ENCODE measurements at places on chromosomes 16 and 17.

- DNase-seq, result no peak
Measured at GRCh38 chr17:35972535-35972934, 8.8 kb downstream of the CCL16 start.

GRCh38 chr17:57918017-57918895, 37.0 kb downstream of the CUEDC1 start:
- DNase-seq, result no peak

DNA sequence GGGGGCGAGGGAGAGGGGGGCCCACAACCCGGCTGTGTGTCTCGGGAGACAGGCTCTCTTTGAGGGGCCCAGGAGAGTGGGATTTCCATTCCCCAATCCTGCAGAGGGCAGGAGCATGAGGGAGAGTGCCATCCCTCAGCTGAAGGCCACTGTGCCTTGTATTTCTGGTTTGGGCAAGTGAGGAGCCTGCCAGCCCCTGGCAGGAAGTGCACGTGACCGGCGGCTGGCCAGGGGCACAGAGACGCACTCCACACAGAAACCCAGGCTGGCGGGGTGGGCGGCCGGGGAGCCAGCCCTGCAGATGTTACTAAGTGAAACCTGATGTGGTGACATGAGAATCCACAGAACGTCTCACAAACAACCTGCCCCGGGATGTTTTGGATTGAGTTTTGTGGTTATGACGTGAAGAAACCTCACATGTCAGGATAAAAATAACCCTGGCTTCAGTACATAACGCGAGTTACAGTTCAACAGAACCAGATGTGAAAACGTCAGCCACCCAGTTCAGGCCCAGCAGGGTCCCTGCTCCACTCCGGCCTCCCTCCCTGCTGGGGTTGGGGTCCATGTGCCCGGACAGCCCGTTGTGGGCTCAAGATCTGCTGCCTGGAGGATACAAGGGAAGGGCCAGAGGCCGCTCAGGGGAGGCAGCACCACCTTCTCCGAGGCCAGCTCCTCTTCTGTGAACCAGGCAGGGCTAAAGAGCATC, 51.7 kb upstream of the MTSS2 start:
- DNase-seq, result peak; percentile 43

DNA sequence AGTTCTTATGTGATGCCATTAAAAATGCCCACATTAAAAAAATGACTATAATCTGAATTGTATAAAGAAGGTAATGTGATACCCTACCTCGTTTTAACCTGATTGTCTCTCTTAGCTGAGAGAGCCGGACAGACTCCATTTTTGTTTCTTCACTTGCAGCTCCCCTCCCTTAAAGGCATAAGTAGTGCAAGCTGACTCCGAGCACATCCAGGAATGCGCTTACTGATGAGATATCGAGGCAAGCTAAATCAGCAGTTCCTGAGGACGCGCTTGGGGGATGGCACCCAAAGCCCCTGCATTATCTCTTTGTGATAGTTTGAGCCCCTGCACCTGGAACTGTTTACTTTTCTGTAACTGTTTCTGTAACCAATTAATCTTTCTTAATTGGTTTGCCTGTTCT, 6.3 kb downstream of the KRT24 start:
- DNase-seq, result no peak

DNA sequence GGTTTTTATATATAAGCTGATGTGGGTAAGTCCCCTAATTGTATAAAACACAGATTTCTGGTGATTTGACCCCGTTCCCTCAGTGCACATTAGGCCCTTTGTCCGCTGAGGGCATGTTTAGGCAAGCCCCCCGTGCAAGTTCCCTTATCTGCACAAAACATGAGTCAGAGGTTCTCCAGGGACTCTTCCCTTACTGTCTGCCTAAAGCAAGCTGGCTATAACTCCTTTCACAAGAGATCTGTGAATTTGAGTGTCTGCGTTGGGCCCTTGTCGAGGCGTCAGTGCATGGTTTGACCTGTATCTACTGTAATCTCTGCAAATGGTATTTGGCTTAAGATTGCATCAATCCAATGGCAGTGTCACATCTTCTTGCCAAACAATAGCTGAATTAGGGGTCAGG, 712.8 kb downstream of the CDH8 start:
- DNase-seq, result no peak

DNA sequence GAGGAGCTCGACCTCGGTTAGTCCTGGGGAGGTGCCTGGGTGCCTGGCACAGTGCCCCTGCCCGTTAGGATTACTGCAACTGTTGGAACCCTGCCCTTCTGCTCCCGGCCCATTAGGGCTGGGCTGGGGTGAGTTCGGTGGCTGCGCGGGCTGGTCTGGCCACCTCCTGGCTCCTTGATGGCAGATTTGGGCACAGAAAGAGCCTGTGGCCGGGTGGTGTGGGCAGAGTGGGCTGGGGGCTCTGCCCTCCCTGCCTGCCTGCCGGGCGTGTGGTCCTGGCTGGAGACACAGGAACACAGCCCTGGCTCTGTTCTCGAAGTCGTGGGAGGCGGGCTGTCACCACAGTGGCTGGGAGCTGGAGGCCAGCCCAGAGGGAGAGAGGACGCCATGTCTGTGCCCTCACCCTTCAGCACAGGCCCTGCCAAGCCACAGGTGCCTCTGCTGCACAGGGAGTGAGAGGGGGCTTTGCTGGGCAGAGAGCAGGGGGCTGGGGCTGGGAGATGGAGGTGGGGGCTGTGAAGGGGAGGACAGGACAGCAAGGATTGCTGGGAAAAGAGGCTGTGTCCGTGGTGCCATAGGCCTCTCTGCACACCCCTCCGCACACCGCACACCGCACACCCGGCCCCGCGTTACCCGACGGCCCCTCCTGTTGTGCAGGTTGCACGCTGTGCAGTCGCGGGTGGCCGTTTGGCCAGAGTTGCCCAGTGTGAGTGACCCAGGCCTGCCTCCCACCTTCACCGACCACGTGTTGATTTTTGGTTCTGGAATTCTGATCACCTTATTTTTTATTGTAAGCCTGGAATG, 236.6 kb upstream of the GSE1 start:
- no peak for DNase-seq

GRCh38 chr16:64880994-64881393, 240.9 kb downstream of the CDH11 start:
- no peak for DNase-seq

DNA sequence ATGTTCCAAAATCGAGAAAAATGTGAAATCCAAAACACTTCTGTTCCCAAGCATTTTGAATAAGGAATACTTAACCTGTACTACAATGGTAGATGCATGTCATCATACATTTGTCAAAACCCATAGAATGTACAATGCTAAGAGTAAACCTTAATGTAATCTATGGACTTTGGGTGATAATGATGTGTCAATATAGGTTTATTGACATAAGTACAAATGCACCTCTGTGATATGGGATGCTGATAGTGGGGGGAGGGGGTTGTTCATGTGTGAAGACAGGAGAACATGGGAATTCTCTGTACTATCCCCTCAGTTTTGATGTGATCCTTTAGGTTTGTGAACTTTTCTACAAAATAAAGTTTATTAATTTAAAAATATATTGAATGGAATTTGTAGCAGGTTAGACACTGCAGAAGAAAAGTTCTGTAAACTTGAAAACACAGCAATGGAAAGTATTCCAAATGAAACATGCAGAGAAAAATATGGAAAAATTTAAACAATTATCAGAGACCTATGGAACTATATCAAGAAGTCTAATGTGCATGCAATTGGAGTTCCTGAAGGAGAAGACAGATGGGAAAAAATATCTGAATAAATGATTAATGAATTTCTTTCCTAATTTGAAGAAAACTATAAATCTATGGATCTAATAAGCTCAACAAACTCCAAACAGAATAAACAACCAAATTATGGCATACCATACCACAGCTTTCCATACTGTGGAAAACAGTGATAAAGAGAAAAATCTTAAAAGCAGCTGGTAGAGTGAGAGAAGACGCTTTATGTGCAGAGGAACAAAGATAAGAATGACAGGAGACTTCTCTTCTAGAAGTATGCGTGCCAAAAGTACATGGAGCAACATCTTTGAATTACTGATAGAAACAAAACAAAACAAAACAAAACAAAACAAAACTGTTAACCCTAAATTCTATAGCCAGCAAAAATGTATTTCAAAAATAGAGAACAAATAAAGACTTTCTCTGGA, 34.7 kb upstream of the MSI2 start:
- DNase-seq, result no peak

DNA sequence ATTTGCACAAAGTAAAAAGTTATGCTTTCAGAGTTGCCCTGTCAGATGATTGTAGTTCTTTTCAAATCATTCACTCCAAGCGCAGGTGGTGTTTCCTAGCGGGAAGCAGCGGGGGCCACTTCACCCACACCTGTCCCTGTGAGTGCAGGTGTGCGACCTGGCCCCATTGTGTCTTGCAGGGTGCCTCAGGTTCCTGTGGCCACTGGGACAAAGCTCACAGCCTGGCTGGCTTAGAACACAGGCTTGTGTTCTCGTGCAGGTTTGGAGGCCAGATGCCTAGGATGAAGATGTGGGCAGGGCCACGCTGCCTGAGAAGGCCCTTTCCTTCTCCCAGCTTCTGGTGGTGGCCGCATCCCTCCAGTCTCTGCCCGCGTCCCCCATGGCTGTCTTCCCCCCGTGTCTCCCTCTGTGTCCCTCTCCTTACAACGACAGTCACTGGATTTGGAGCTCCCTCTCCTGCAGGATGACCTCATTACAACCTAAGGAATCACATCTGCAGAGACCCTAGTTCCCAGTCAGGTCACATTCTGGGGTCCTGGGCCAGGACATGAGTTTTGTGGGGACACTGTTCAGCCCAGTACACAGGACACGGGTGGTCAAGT, 90.5 kb downstream of the NPIPB11 start:
- DNase-seq, result no peak

- no peak for DNase-seq
Measured at GRCh38 chr16:3712861-3713372, 4.4 kb downstream of the TRAP1 start.

DNA sequence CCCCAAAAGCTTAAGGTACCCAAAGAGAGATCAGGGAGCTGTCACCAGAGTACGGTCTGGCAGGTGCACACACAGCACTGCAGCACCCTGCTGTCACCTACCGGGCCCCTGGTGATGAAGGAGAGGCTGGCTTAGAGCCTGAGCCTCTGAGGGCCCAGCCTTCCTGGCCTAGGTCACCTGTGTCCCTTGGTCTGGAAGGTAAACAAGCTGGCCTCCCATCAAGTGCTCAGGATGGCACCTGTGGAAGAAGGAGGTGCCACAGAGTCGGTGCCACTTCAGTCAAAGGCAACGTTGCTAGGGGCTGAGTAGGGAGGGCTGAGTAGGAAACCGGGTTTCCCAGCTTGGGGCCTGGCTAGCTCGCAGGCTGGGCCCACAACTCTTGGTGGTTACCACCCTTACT, 70.7 kb downstream of the COG7 start:
- DNase-seq, result no peak

DNA sequence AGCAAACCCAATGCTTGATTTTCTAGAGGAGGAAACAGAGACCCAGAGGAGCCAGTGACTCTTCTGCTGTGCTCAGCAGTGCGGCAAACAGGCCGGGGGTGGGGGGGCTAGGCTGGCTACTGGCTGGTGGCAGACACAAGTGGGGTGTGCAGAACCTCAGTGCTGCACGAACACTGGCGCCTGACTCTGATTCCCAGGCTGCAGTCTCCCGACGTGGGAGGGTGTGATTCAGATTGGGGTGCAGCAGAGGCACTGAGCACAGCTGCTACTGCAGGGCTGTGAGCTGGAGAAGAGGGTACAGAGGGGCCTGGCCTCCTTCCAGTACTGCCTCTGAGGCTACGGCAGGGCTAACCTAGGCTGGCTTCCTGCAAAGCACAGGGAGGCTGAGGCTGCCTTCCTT, 8.1 kb downstream of the RPL19 start:
- DNase-seq, result no peak

DNA sequence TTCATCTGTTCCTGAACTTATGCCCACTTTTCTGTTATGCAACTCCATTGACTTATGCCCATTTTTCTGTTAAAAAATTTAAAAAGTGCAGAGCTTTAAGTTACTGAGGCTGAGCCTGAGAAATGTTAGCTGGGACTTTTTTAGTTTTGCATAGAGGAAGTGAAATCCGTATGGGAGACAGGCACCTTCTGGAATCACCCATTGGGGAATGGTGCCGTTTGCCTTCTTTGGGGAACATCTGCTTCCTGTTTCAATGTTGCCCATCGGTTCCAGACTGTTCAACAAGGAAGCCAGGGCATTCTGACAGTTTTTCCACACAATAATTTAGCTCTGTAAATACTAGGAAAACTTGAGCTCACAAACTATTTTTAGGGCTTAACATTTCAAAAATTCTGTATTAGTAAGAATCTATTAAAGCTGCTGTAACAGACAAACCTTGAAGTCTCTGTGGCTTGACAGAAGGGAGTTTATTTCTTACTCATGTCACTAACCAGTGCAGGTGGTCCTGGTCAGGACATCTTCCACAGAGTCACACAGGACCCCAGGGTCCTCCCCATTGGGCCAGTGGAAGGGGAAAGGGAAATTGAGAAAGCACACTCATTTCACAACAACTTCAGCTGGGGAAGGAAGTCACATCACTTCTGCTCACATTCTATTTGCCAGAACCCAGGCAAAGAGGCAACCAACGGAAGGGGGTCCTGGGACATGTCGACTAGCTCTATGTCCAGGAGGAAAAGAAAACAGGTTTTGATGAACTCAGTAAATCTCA, 17.2 kb downstream of the PRKCB start:
- DNase-seq, result no peak

GRCh38 chr16:46996391-46996790, 22.9 kb upstream of the DNAJA2 start:
- no peak for DNase-seq

DNA sequence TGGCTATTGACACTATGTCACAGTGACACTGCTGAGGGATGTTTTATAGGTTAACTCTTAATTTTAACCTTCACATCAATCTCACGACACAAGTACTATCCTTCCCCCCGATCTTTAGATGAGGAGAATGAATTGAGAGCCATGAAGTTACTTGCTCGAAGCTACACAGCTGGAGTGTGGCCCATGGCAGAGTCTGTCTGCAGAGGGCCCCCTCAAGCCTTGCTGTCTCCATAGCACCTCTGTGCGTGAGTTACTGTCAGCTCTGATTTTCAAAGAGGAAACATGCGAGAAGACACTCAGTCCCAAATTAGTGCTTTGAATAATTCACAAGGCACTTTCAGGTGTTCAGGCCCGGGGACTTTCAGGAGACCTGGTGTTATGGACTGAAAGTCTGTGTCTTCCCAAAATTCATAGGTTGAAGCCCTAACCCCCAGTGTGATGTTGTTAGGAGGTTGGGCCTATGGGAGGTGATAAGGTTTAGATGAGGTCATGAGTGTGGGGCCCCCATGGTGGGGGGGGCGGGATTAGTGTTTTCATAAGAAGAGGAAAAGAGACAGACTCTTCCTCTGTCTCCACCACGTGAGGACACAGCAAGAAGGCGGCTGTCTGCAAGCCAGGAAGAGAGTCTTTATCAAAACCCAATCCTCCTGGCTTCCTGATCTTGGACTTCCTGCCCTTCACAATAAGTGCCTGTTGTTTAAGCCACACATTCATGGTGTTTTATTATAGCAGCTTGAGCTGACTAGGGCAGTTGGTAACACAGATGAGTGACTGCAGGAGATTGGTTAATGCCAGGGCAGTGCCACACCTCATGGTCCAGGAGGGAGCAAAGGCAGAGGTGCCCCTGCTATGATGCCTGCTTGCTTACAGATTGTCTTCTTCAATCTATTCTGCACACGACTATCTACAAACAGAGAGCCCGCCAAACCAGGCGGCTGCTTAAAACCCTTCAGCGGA, 281.8 kb downstream of the HAPSTR1 start:
- DNase-seq, result no peak

Data from activated T-helper 9 cell treated with anti-CD3 and anti-CD28 coated beads, Interleukin-2, amount 50 U/mL, for 16 hours (primary cell).